ENCODE measurements at places on chromosomes 13 and 19. TPM values are rescaled to one million over a fixed set of nuclear protein-coding genes. Genes with fewer than 3 reads are reported as not detected.

The TMC4 gene
- 1.3 TPM for total RNA-seq

The USHBP1 gene
- 1.4 TPM for total RNA-seq

DNA sequence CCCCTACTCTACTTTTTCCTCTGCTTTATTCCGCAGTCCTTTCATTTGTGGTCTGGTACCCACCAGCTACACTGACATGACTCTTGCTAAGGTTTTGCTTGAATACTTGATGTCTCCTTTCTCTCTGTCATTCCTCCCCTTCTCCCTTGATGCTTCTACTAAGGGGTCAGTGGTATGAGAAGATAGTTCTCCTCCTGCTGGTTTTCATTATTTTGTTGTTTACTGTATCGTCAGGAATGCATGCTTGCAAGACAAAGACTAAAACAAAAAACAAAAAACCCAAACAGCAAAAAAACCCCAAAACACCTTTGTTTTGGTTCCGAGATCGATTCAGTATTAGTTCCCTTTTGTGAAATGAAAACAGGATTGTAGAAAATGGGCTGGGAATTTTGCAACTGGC, 59.5 kb downstream of the PCCA start:
- DNase-seq = no peak
- no peak overlapping the region for H3K4me3 ChIP-seq
- H3K27ac ChIP-seq = no peak overlapping the region
- peaks cover 4% of the 10 kb centered on the region for H3K36me3 ChIP-seq

The ZNF780B gene
- total RNA-seq = 8.9 TPM

DNA sequence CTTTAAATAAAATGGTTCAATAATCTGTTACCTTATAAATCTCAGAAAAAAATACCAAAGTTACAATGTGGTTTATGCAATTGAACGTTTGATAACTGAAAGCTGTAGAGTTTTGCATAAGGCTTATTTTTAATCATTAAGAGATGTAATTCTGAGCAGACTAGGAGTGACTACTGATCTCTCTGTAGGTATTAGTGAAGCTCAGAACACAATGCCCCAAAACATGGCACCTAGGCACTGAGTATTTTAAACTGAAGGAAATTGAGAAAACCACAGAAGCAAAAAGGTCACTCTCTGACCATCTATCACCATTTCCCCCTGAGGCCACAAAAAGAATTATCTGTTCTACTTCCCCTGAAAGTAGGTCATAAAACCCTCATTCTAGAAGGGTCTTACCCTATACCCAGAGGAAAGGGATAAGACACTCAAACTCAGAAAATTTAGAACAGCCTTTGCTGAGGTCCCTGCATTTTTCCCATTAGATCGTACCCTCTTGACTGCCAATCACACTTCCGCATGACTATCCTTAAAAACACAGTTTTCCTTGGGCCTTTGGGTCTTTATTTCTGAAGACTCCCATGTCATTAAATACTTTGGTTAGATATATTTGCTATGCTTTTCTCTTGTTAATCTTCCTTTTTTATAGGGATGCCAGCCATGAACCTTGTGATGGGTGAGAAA, 158.1 kb downstream of the PCDH9 start:
- DNase-seq = no peak
- H3K27me3 ChIP-seq = no peaks in the 10 kb centered on the region
- no peak overlapping the region for H3K27ac ChIP-seq
- H3K36me3 ChIP-seq = no peaks in the 10 kb centered on the region
- no peaks in the 10 kb centered on the region for H3K4me1 ChIP-seq
- no peak overlapping the region for H3K4me3 ChIP-seq

GRCh38 chr13:41709511-41709910, 251.4 kb downstream of the VWA8 start:
- no peak for DNase-seq
- no peak overlapping the region for H3K4me3 ChIP-seq
- H3K4me1 ChIP-seq = no peaks in the 10 kb centered on the region
- no peaks in the 10 kb centered on the region for H3K36me3 ChIP-seq

GRCh38 chr19:7519361-7520130, 2.9 kb upstream of the MCOLN1 start:
- no peak overlapping the region for H3K4me3 ChIP-seq
- no peak overlapping the region for H3K27ac ChIP-seq
- peaks cover 2% of the 10 kb centered on the region for H3K4me1 ChIP-seq
- H3K27me3 ChIP-seq = no peaks in the 10 kb centered on the region

The SLC7A1 gene
- 5.9 TPM for total RNA-seq

DNA sequence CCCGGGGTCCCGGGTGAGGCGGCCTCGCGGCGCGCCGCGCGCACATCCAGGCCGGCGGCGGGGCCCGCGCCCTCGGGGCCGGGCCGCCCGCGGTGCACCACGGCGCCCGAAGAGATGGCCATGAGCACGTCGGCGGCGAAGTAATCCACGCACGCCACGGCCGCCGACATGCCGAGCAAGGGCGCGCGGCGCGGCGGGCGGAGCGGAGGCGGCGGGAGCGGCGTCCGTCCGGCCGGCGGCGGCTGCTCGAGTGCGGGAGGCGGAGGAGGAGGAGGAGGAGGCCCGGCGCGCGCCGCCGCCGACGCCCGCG, at the start of gene KLF16:
TSS of gene KLF16 (minus strand) at position 252 of the 310 bp plus-strand sequence. CDS start at position 170, 82 bp downstream.
- H3K4me3 ChIP-seq = peak within 1 kb of the TSS; percentile 86
- peak within 1 kb of the TSS; percentile 89 for H3K27ac ChIP-seq
- no peaks in the 10 kb centered on the region for H3K36me3 ChIP-seq
- no peaks in the 10 kb centered on the region for H3K27me3 ChIP-seq

GRCh38 chr19:58196901-58197616, 14.2 kb downstream of the ZNF274 start:
- no peak overlapping the region for H3K27ac ChIP-seq
- DNase-seq = no peak
- H3K27me3 ChIP-seq = no peaks in the 10 kb centered on the region
- peaks cover 22% of the 10 kb centered on the region for H3K36me3 ChIP-seq

GRCh38 chr13:106917024-106917571, 349.2 kb upstream of the ARGLU1 start:
- H3K36me3 ChIP-seq = no peaks in the 10 kb centered on the region
- peak; percentile 24 for DNase-seq
- H3K4me3 ChIP-seq = peak overlapping the region; percentile 70
- H3K27me3 ChIP-seq = no peaks in the 10 kb centered on the region
- H3K27ac ChIP-seq = peak overlapping the region; percentile 63

The KLK3 gene
- not detected for total RNA-seq

DNA sequence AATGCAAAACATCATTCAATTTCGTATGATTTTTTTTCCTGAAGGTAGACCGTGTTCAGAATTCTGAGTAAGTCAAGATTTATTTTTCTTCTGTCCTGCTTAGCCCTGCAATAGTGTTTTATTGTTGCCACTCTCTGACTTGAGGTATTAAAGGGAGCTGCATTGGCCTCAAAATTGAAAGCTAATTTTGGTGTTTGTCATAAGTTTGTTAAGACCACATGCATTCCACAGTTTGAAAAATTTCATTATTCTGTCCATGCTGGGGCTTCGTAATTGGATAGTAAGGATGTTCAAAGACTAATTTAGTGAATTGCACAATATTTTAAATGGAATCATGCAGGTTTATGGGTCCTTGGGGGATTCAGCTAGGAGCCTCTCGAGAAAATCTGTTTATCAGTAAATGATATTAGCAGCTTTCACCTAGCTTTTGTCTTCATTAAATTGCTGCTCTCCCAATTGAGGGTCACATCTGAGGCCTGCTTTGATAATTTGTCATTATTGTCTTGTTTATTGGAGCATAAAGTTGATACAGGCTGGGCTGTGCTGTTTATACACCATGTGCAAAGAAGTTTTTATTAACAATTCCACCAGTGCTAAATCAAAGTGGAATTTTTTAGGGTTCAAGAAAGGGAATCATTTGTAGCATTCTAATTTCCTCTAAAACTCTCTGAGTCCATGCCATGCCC, 339.8 kb upstream of the OBI1 start:
- no peak overlapping the region for H3K27ac ChIP-seq
- no peak overlapping the region for H3K4me3 ChIP-seq
- no peaks in the 10 kb centered on the region for H3K27me3 ChIP-seq
- no peak for DNase-seq

GRCh38 chr13:102038787-102039186, 363.1 kb downstream of the FGF14 start:
- H3K4me1 ChIP-seq = no peaks in the 10 kb centered on the region
- DNase-seq = no peak
- no peaks in the 10 kb centered on the region for H3K36me3 ChIP-seq

DNA sequence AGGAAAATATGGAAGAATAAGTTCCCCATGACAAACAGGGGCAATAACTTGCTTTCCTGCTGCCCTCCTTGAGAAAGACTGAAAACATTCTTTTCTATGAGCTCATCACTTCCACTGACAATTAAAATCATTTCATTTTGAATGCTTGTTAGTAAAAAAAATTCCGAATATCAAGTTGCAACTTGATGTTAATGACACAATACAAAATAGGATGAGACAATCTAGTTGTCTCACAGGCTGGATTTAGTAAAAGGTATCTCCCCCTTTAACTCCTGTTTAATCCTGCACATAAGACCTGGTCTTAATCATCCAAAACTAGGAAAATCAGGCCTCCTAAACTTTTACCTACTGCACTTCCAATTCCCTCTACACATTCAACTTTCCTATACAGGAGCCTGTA, 24.7 kb downstream of the IRS2 start:
- DNase-seq = no peak
- no peak overlapping the region for H3K27ac ChIP-seq
- no peaks in the 10 kb centered on the region for H3K4me1 ChIP-seq
- H3K36me3 ChIP-seq = peaks cover 2% of the 10 kb centered on the region
- no peak overlapping the region for H3K4me3 ChIP-seq

DNA sequence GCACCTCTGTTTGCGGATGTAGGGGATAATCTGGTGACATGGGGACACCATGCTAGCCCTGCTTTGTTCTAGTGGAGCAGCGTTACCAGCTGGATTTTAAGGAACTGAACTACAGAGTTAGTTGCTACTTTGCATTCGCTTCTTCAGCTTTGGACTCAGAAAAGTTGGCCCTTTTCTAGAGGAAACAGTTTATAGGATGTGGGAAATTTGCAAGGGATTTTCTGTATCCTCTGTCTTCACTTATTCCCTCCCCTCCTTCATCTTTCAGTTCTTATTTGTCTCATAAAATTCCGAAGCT, 2.1 kb downstream of the GATAD2A start:
- no peak for DNase-seq
- H3K4me1 ChIP-seq = peaks cover 36% of the 10 kb centered on the region
- no peaks in the 10 kb centered on the region for H3K27me3 ChIP-seq
- H3K27ac ChIP-seq = peak overlapping the region; percentile 31
- no peak overlapping the region for H3K4me3 ChIP-seq

GRCh38 chr19:912181-913079, 589 bp downstream of the R3HDM4 start:
- peak overlapping the region; percentile 74 for H3K4me3 ChIP-seq
- no peaks in the 10 kb centered on the region for H3K36me3 ChIP-seq
- no peaks in the 10 kb centered on the region for H3K4me1 ChIP-seq
- peak overlapping the region; percentile 78 for H3K27ac ChIP-seq
- DNase-seq = no peak
- peaks cover 8% of the 10 kb centered on the region for H3K27me3 ChIP-seq
